ENCODE measurements at places on chromosomes 12 and 14. TPM values are rescaled to one million over a fixed set of nuclear protein-coding genes. Genes with fewer than 3 reads are reported as not detected.

GRCh38 chr12:5521456-5522325, 89.8 kb downstream of the NTF3 start:
- DNase-seq, result no peak

DNA sequence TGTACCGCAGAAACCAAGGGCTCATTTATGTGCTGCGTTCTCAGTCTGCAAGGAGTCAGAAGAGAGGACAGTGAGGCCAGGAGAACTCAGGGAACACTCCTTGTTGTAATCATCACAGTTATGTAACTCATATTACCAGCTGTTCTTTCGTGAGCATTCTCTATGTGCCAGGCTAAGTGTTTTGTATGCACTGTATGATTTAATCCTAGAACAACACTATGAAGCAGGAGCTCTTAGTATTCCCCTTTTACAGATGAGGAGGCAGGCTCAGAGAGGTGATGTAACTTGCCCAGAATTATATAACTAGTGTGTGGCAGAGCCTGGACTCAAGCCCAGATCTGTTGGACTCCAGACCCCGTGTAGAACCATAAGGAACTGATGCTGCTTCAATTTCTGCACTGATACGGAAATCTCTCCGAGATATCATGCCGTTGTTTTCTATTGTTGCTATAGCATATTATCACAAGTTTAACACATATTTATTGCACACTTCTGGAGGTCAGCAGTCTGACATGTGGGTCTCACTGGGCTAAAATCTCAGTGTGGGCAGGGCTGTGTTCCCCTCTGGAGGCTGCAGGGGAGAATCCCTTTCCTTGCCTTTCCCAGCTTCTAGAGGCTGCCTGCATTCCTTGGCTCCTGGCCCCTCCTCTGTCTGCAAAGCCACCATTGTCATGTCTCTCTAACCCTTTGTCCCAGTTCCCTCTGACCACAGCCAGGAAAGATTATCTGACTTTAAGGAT, 16.3 kb upstream of the CD9 start:
- DNase-seq, result no peak

DNA sequence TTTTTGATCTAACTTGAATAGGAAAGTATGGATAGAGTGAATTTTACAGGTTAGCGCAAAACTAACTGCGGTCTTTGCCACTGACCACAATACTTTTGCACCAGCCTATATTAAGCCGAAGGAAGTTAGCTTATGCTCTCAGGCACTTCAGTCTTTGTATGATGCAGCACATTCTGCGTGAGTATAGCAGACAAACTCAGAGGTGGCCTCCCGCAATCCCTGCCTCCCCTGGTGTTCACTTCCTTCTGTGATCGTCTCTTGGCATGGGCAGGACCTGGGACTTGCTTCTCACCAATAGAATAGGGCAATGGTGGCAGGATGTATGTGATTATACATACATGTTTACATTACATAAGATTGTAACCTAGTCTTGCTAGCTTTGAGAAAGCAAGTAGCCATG, 10.3 kb upstream of the SLC6A13 start:
- no peak for DNase-seq

DNA sequence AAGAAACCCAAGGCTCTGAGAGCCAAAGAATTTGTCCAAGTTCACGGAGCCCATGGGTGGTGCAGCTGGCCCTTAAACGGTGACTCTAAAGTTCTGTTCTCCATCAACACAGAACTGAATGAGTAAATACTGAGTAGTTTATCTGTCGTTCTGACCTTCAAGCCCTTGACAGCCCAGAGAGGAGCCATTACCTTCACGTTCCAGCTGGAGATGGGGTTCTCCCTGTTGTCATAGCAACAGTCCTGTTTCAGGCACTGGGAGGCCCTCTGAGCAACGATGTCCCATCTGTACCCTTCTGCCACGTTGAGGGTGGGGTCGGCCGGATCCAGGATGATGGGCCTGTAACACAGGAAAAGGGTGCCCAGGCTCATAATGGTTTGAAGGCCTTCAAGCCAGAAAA, 7.5 kb upstream of the C12orf43 start:
- DNase-seq, result no peak

DNA sequence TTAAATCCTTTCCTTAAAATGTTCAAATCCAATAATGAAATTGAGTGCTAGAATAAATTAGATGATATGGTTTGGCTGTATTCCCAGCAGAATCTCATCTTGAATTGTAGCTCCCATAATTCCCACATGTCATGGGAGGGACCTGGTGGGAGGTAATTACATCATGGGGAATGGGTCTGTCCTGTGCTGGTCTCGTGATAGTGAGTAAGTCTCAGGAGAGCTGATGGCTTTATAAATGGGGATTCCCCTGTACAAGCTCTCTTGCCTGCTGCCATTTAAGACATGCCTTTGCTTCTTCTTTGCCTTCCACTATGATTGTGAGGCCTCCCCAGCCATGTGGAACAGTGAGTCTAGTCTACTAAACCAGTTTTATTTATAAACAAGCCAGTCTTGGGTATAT, 508.5 kb downstream of the ETNK1 start:
- DNase-seq, result no peak

GRCh38 chr12:44816446-44817017, 59.6 kb downstream of the NELL2 start:
- DNase-seq, result no peak

DNA sequence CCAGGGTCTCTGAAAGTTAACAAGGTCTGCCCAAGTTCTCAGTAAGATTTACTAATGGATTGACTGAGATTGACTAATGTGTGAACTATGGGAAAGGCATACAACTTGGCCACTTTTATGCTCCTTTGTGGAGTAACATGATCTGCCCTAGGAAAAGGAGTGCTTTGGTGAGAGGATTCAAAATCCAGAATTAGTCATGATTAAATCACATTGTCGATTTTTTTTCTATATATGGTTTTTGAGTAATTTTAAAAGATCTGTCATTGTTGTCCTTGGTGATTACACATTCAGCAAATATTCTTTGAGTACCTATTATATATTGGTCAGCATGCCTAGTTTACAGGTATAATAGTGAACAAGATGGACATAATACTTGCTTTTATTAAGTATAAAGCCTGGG, 147.7 kb upstream of the SYT10 start:
- no peak for DNase-seq

GRCh38 chr12:4789776-4790175, 69.6 kb downstream of the GALNT8 start:
- no peak for DNase-seq

- DNase-seq, result no peak
Measured at GRCh38 chr12:56590237-56590830, 39.8 kb downstream of the BAZ2A start.

GRCh38 chr14:66511849-66512248, 3.9 kb downstream of the GPHN start:
- no peak for DNase-seq

- no peak for DNase-seq
Measured at GRCh38 chr12:68867606-68868005, 59.6 kb downstream of the MDM2 start.

- no peak for DNase-seq
Measured at GRCh38 chr12:110005319-110005973, 6.2 kb downstream of the ANKRD13A start.

DNA sequence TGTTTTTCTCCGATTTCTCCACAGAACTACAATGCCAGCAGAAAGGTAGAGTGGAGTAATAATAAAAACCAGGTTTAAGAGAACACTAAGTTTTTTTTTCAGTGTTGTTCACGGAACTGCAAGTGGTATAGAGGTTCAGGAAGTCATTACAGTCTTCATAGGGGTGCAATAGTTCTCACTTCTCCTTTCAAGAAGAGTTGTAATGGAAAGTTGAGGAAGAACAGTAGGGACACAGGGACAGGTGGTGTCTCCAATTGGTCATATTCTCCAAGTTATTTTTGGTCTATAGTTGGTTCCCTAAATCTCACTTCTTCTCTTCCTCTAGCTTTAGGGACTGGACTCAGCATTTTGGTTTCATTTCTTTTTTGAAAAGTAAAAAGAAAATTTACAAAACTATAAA, 894.0 kb downstream of the NRXN3 start:
- no peak for DNase-seq

DNA sequence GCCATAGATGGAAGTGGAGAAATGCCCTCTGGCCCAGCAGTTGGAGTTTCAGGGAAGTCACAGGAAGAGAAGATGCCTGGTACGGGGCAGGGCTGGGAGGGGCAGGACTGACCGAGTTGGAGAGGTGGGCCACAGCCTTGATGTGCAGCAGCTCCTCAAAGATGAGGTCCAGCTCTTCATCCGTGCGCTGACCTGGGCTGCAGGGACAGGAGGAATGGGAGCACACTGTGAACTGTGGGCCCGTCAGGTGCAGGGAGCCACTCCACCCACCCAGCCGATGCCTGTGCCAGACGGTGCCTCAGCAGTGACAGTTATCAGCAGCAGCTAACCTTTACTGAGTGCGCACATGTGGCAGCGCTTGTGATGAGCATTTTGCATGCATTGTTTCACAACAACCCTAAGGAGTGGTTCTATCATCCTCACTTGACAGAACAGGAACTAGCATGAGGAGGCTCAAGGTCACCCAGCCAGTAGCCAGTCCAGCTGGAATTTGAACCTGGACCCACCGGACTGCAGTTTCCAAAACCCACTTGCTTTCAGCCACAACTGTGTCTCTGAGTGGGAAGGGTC, 8.4 kb downstream of the RAPGEF3 start:
- DNase-seq, result no peak

DNA sequence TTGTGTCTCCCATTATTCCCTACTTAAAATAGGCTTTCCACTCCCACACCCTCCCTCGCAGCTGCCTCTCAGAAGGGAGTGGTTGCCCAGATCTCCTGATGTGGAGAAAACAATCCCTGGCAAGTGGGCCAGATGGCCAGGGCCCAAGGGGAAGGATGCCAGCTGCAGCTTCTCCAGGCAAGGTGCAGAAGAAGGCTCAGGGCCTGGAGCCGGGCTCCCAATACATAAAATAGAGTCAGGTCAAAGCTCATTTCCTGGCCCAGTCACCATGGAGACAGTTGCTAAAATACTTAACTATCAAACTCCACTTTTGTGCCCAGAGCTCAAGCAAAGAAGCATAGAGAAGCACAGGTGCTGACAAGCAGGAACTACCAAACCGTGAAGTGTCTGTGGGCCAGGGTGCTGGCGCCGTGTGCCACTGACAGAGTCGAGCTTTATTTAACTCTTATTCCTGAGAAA, 45.7 kb upstream of the ITPR2 start:
- peak; percentile 70 for DNase-seq

CMA1 gene
- not detected for total RNA-seq

TC2N gene
- 12.5 TPM for total RNA-seq

EML1 gene
- total RNA-seq, result 28.3 TPM

NANOG gene
- total RNA-seq, result not detected

KRT81 gene
- not detected for total RNA-seq

PTPRQ gene
- total RNA-seq, result 11.9 TPM

SERPINA6 gene
- total RNA-seq, result not detected

Data from right atrium auricular region (tissue), 2 donors.